ENCODE measurements at places on chromosomes 7 and 10. TPM values are rescaled to one million over a fixed set of nuclear protein-coding genes. Genes with fewer than 3 reads are reported as not detected.

DNA sequence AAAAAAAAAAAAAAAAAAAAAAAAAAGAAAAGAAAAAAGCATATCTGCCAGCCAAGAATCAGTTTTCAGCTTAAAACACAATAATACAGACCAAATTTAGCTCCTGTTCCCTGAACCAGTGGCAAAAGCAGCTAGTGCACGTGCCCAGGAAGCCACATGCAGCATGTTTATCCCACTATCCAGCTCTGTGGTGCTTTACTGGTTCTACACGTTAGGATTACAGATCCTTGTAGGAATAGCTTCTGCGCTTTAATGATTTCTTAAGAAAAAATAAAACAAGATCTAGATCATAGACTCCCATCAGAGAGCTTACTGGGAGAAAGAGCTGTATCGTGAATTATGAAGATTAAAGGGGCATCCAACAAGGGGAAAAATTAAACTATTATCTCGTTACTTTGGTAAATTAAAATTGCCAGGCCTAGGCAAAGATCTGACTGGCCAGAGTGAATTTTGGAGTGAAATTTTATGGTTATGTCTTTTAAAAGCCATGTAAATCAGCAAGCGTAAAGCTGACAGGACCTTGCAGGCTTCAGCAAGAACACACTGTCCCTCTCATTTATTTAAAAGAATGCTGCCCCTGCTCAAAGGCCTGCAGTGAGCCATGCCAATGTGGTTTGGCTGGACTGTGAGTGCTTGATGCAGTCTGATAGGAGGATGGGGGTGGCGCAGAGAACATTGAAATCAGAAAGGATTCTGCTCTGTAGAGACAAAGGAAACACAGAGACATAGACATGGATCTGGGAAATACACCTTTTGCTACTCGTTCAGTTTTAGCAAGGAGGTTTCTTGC is 177.3 kb upstream of the PHYHIPL start:
- no peak for DNase-seq

IFIT1B gene
- polyA plus RNA-seq: not detected

AOAH gene
- 2.4 TPM for polyA plus RNA-seq

ATOH7 gene
- polyA plus RNA-seq: 1.8 TPM

DNA sequence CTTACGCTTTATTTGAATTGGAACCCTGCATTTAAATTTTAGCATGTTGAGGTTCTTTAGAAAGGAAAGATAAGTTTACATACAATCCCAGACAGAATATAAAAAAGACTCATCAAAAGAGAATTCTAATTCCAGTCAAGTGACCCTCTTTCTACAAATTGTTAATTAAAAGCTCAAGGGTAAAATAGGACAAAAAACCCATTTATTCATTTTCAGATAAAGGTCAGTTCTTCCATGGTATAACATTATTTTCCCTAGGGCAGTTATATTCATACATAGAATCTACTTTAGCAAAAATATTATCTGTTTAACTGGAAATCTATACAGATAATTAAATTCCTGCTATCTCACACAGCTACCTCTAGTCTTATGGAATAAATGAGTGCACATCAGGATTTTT is 137.5 kb upstream of the LAMB4 start:
- DNase-seq: no peak

DNA sequence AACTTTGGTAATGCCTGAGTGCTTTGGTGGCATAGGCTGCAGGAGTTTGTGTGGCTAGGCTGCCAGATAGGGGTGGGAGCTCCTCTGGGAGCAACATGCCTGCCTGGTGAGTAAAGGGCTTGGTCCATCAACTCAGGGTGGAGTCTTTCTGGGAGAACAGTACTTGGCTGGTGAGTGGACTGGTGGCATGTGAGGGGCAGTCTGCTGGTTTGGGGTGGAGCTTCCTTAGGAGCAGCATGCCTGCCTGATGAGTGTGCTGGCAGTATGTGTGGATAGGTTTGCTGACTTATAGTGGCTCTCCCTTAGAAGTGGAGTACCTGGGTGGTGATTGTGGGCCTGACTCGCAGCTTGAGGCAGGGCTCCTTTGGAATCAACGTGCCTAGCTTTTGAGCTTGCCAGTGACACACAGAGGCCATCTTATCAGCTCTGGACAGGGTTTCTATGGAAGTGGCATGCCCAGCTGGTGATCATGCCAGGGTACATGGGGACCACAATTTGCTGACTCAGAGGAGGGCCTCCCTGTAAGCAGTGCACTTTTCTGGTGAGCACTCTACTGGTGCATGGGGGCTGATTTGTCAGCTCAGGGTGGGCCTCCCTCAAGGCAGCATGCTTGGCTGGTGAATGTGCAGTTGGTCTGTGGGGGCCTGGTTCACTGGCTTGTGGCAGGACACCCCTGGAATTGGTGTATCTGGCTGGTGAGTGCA is 35.0 kb upstream of the SRI start:
- no peak for DNase-seq

DNA sequence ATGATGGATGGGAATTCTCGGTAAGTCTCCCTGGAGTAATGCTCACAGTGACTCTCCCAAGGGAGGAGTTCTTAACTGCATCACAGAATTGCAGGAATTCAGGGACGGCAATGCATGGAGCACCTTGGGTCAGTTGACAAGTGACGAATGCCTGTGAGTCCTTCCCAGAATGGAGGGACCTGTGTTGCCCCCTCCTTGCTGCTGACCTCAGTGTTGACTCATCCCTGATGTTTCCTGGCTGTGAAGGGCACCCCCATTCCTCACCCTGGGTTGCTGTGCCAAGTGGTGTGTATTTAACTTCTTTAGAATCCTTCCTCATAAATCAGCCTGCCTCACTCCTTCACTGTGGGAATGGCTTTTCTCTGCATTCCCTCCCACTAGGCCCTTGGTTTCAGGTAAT is 98.9 kb downstream of the LRMDA start:
- DNase-seq: no peak

DNA sequence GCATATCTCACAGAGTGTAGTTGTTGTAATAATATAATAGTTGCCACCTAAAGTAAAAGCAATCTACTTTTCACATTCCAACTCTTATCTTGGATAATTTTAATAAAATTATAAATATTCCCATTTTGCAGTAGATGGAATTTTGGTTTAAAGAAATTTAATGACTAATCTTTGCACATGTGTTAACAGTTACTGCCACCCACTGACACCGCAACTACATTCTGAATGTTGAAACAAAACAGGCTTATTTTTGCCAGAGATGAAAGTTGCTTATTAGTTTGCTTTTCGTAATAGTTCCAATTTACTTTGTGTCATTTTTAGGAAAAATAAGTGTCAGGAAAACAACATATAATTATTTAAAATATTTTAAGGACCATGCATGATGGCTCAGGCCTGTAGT is 557.5 kb upstream of the PCDH15 start:
- no peak for DNase-seq

- DNase-seq: no peak
Measured at GRCh38 chr10:131921184-131921583, 20.4 kb downstream of the PPP2R2D start.

- DNase-seq: no peak
Measured at GRCh38 chr10:25786161-25786560, 147.9 kb upstream of the MYO3A start.

ACTA2 gene
- polyA plus RNA-seq: 189 TPM

- no peak for DNase-seq
Measured at GRCh38 chr7:147547252-147547897, 1043.2 kb upstream of the C7orf33 start.

DNA sequence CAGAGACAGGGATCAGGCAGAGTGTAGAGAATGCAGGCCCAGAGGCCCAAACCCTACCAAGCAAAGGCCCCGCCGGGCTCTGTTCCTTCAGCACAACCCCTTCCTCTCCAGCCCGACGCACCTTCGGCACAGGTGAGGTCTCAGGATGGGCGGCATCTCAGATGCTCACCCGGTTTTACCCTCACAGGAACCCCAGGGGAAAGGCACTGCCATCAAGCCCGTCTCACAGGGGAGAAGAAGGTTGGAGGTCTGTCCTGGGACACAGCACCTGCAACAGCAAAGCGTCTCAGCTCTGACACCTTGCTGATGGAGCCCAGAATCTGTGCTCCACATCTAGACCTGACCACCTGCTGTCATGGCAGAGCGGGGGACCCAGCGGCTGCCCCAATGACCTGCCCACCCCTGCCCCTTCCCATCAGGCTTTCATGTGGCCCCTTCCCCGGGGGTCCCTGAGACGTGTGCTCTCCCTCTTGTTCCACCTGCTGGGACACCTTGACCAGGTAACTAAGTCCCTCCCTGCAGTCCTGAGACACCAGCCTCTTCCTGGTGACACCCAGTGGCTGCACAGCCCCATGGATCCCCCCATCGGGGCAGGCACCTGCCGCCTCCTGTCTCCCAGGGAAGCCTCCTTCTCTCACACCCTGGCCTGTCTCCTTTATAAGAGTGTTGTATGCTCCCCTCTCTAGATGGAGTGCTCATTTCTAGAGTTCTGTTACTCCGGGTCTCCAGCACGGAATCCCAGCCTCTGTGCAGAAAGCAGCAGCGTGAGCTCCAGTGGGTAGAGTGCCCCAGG is 315.6 kb downstream of the DNAJB6 start:
- DNase-seq: no peak

FAM13C gene
- 6.4 TPM for polyA plus RNA-seq

GRCh38 chr10:3712707-3713106 is 72.3 kb downstream of the KLF6 start:
- no peak for DNase-seq

ZFAND4 gene
- polyA plus RNA-seq: 14.0 TPM

DNA sequence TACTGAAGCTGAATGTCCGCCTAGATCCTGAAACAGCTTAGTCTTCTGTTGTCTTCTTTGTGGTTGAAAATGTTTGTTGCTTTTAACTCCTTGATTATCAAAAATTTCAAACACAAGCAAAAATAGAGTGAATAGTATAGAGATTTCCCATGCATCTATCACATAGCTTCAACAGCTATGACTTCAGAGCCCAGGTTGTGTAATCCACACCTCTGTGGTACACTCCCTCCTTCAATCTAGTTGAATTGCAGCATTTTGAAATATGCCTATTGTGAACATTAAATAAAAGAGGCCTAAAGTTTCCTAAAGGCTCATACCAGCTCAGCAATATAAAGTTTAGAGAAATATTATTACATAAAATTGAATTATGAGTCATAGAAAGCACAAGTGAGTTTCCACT is 204.7 kb upstream of the HDAC9 start:
- DNase-seq: no peak

DNA sequence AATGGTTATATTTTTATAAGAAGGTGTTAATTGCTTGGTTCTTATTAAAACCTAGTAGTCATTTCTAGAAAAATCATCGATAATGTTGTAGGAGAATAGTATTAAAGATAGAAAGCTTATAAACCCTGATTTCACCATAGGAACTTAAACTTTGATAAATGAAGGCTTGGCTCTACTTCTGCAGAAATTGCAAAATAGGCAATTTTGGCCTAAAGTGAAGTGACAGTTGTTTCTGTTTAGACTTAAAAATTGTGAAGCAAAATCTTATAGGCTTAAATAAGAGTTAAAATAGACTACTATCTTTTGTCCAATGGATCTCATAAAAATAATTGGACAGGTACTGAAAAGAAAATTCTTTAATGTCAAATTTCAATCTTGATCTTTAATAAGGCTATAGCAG is 321.6 kb upstream of the FZD8 start:
- no peak for DNase-seq

DNA sequence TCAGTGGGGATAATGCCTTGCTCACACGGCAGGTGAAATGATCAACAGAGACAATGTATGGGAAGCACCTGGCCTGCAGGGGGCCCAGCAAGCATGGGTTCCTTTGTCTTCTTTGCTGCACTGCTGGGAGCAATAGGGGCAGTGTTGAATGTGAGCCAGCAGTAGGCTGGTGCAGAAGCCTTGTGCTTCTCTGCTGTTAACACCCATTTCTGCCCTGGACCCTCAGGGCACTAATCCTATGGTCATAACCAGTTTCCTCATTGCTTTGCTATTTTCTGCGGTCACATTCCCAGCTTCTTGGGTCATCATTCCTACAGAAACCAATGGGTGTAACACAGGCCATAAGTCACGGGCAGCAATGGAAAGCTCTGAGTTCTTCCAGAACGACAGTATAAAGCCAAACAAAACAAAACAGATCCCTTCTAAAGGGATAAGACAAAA is 10.9 kb upstream of the LGI1 start:
- DNase-seq: no peak

DNA sequence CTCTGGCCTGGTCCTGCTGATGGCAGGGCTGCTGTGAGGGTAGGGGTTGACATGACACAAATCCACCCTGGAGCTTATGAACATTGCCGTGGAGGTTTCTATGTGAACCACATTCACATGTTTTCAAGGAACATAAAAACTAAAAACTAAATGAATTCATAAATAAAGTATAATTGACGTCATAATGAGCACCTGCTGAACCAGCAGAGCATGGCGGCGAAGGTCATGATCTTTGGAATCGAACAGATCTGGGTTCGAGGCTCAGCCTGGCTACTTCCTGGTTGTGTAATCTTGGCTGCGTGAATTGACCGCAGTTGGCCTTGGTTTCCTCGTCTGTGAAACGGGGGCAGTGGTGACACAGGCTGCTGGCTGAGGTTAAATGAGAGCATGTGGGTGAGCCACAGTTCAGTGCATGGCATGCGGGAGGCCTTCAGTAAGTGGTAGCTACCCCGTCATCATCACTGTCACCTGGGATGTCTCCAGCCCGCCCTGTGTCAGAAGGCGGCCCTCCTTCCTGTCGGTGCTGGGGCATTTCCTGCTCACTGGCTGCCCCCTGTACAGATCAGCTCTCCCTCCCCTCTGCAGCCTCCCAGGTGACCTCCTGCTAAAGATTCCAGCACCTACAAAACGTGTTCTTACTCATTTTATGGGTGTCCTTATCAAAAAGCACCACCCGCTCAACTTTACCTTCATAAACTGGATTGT is 190.3 kb upstream of the SHH start:
- DNase-seq: no peak

- no peak for DNase-seq
Measured at GRCh38 chr7:78683566-78683965, 769.9 kb downstream of the MAGI2 start.

SLC16A9 gene
- polyA plus RNA-seq: 39.3 TPM
